Effector CD8-positive, alpha-beta T cell (primary cell): ENCODE measurements at places on chromosomes 3 and 15.
A peak's percentile ranks its signal among the peaks of the same experiment; 100 is the strongest.

DNA sequence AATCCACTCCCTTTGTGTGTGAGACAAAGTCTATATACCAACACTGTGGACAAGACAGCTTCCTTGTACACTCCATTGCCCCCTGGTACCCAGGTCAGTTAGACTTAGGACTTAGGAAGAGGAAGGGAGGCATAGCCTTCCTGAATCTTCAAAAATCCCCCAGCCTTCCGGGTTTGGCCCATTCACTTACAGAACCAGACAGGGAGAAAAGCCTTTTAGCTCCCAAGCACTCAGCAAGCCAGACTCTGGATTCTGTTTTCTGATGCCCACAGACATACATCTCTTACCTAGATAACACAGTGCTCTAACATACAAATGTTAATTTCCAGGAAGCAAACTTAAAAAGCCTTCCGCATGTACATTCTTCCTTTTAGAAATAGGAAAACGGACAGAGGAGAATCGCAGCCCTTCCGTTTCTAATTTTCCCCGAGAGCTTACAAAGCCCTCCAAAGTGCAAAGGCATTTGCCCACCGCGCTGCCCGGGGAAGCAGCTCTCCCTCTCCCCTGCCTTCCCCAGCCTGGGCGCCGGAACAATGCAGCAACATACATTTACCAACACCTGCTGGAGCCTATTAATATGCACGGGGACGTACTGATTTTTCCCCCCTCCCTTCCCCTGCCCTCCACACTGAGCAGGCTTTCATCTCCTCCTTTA lies 442.0 kb downstream of the MAGI1 start:
- DNase-seq, result no peak

- DNase-seq, result no peak
Observed at GRCh38 chr3:45041666-45042065, 15.6 kb downstream of the CLEC3B start.

DNA sequence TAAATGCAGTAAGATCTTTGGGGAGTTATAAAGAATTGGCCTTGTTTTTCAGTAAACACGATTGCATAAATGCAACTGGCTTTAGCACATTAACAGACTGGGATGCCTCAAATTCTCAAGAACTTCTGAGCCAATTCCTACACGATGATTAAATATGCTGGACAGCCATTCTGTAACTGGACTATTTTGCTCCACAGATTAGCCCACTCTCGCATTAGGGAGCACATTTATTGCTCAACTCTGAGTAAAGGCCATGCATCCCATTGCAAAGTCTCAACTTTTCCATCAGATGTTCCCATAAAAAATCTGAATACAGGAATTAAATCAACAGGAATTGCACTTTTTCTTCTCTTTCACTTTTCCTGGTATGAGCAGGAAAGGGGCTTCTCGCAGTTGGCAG lies 66.7 kb upstream of the PRICKLE2 start:
- no peak for DNase-seq

GRCh38 chr3:195175076-195175475 lies 95.9 kb downstream of the XXYLT1 start:
- no peak for DNase-seq

GRCh38 chr3:42541079-42541478 lies 38.6 kb downstream of the VIPR1 start:
- DNase-seq, result no peak

- DNase-seq, result no peak
Observed at GRCh38 chr3:150748684-150749047, 14.3 kb downstream of the SIAH2 start.

GRCh38 chr3:158085931-158086330 lies 20.3 kb downstream of the SHOX2 start:
- no peak for DNase-seq

GRCh38 chr3:85821130-85821756 lies 862.5 kb downstream of the CADM2 start:
- no peak for DNase-seq

DNA sequence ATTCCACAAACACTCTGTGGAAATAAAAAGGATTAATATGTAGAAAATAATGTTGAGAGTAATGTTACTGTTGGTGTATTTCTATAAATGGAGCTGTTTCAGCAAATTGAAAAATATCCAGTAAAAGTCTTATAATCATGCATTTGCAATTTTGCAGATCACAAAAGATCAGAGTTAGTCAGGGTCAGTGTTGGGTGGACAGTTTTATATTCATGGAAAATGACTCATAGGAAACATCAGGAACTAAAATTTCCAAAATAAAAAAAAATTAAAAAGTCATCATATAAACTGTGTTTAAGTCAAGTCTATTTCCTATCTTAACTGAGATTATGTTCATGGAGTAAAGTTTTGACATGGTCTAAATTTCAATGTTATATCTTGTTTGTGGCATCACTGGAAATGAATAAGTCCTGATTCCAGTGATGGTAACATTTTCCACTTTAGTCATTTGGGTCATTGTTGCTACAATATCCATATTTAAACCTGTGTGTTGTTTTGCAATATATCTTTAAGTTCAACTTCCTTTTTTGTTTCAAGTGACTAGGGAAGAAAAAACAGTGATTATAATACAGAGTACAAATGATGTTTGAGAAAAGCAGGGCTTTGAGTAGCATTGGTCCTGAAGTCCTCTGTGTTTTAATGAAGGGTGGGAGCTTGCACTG lies 37.8 kb downstream of the MITF start:
- DNase-seq, result no peak

- DNase-seq, result peak; percentile 46
Observed at GRCh38 chr3:128322030-128323022, 144.4 kb downstream of the DNAJB8 start.

- DNase-seq, result no peak
Observed at GRCh38 chr3:12751571-12751970, 7.5 kb downstream of the TMEM40 start.

DNA sequence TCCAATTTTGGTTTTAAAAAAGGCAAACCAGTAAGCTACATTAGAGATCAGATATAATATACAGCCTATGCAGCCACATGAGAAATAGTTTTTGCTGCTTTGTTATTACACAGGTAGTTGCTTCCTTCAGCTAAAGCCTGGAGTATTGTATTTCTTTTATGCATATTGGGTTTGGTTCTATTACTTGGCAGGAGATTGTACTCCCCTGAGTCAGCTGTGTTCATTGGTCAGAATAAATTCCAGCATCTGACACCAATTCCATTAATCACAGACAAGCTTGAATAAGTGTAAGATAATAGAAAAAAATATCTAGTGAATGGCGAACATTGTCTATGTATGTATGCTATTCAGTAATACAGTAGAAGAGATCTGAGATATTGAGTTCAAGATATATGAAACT lies 26.1 kb upstream of the ZCWPW2 start:
- DNase-seq, result no peak

DNA sequence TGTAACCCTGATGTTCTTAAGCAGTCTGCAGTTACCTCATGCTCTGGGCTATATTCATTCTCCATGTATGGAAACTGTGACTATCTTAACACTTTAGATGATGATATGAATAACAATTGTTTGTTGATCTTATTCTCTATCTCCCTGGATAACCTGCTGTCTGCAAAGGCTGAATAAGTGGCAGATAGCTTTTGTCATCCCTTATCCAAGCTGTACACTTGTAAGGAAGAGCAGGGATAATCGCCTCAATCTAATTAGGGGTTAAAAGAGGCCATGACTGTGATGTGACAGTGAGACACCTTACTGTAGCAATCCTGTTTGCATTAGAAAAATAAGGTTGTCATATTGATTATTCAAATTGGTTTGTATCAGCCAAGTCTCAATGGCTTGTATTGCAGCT lies 123.9 kb downstream of the RSRC1 start:
- DNase-seq, result no peak

GRCh38 chr3:56887402-56888025 lies 85.8 kb upstream of the ARHGEF3 start:
- DNase-seq, result no peak

GRCh38 chr15:42233107-42233506 lies 25.0 kb upstream of the VPS39 start:
- DNase-seq, result no peak

- DNase-seq, result no peak
Observed at GRCh38 chr15:90953947-90954711, 555 bp upstream of the RCCD1 start.

DNA sequence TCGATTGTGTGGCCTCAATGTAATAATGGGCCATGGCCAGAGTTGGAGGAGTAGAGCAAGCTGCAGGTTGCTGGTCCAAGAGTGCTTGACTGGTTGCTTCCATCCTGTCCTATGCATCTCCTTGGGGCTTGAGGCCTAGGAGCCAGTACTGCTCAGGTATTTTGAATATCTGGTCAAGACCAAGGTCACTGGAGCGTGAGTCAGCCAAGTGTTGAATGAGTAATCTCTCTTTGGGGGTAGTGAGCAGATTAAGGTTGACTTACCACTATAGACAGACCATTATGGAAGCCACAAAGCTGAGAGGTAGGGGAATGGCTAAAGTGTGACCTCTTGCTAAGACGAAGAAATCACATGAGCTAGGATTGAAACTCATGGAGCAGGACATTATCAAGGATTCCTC lies 9.4 kb upstream of the PARP6 start:
- DNase-seq, result no peak

GRCh38 chr15:73483053-73483452 lies 40.1 kb downstream of the REC114 start:
- no peak for DNase-seq

- no peak for DNase-seq
Observed at GRCh38 chr3:60594025-60594424, 657.2 kb downstream of the FHIT start.

DNA sequence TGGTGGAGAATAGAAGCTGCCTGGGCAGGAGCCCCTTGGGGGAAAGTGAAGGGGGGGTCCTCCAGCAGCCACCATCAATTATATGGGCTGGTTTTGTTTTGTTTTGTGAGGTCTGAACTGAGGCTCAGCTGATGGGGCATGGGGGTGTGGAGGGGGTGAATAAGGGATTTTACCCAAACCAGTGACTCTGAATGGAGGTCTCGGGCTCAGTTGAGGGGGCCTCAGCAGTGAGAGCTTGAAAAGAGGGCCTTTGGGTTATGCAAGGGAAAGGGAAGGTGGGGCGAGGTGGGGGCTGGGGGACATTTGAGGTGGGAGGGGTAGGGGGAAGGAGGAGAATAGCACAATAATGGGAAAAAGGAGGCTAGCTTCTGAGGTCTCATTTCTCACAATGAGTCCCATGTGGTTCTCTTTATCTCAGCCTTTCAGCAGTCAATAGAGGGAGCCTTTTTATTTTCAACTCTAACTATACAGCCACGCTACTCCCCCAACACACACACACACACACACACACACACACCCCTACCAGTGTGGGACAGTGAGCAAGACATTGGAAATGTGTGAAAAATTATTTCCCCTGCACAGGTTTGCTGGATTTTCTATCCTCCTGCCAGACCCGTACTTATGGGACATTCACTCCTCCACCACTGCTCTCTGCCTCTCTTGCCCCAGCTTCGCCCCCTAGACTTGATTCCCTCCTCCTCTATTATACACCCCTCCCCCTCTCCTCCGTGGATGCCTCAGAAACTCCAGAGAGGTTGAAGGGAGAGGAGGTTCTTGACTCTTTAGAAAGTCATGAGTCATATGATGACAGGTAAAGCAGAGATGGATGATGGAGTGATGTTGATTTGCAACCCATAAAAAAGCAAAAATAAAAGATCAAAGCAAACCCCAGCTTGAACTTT lies 96.0 kb downstream of the GTPBP8 start:
- no peak for DNase-seq

- no peak for DNase-seq
Observed at GRCh38 chr3:142940000-142940399, 23.5 kb downstream of the PAQR9 start.

- DNase-seq, result no peak
Observed at GRCh38 chr15:92430069-92430440, 36.4 kb downstream of the ST8SIA2 start.

- DNase-seq, result no peak
Observed at GRCh38 chr3:14823910-14824629, 5.3 kb downstream of the FGD5 start.

- no peak for DNase-seq
Observed at GRCh38 chr15:50261981-50262380, 3.5 kb downstream of the HDC start.

DNA sequence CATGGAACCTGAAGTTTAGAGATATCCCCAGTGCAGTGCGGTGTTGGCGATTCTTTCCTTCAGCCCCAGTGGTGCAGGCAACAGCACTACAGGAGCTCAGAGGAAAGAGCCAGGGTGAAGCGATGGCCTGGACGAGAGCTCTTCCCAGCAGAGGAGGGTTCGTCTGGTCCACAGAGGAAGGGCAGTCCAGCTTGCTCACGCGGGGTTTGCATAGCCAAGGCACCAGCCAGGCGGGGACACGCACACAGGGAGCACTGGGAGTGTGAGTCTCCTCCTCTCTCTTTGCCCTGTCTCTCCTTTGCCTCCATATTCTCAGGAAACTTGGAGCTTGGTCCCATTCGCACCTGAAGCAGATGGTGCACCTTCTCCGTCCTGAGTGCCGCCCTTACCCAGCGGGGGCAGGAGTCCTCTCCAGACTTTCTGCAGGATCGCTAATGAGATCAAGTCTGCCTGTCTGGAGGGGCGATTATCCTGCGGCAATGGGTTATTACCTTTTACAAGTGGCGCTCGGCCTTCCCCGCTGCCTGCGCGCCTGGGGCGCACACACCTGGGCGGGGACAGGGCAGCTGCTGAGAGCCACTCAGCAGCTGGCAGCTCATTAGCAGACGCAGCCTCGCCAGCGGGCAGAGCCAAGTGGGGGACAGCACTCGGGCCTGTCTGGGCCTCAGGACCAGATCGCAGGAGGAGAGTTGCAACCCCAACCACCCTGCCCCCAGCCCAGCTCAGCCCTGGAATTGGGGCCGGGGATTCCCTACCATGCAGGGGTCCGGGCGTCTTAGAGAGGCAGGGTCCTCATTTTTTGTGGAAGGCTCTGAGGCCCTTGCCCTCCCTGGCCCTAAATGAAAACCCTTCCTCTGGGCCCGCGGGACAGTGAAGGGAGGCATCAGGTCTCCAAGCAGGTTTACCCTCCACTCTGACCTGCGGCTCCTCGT lies 119.0 kb upstream of the MEF2A start:
- DNase-seq, result no peak

- no peak for DNase-seq
Observed at GRCh38 chr15:86855307-86856291, 775.9 kb downstream of the AGBL1 start.

- no peak for DNase-seq
Observed at GRCh38 chr15:73293773-73294172, 75.0 kb downstream of the HCN4 start.
